Adrenal gland (tissue), 19 donors: ENCODE measurements at places on chromosomes 7 and 10. TPM values are rescaled to one million over a fixed set of nuclear protein-coding genes. Genes with fewer than 3 reads are reported as not detected.

RADIL gene
- 3.0 TPM for total RNA-seq

- no peaks in the 10 kb centered on the region for H3K36me3 ChIP-seq
- H3K27me3 ChIP-seq: no peaks in the 10 kb centered on the region
- H3K4me3 ChIP-seq: no peak overlapping the region
- no peaks in the 10 kb centered on the region for H3K4me1 ChIP-seq
- no peak for DNase-seq
Observed at GRCh38 chr7:17029150-17029549, 147.4 kb upstream of the AGR3 start.

DNA sequence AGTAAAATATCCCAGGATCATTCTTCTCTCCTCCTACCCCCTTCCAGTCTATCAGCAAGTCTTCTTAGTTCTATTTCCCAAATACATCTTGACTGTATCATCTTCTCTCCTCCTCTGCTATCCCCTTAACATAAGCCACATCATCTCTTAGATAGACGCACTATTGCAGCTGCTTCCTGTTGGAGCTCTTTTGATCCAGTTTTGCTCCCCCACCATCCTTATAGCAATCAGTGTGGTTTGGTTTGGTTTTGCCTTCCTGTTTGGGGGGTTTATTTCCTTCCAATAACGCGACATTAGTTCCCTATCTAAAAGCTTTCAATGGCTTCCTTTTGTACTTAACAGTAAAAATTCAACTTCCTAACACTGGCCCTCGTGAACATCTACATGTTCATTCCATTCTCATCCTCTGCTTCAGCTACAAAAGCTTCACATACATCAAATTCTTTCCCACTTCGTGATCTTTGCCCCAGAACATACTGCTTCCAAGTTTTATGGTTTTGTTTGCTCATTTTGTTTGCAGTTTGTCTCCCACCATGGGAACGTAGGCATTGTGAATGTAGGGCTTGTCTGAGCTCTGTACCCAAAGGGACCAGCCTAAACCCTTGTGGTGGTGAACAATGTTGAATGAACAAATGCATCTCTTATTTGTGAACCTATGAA, 33.7 kb upstream of the PLXDC2 start:
- H3K4me3 ChIP-seq: no peak overlapping the region
- no peaks in the 10 kb centered on the region for H3K4me1 ChIP-seq
- no peak for DNase-seq
- no peak overlapping the region for H3K27ac ChIP-seq
- no peaks in the 10 kb centered on the region for H3K36me3 ChIP-seq

GRCh38 chr7:4835398-4836205, 26.2 kb downstream of the PAPOLB start:
- H3K4me1 ChIP-seq: no peaks in the 10 kb centered on the region
- no peaks in the 10 kb centered on the region for H3K36me3 ChIP-seq

ZNF727 gene
- total RNA-seq: 1.5 TPM

DNA sequence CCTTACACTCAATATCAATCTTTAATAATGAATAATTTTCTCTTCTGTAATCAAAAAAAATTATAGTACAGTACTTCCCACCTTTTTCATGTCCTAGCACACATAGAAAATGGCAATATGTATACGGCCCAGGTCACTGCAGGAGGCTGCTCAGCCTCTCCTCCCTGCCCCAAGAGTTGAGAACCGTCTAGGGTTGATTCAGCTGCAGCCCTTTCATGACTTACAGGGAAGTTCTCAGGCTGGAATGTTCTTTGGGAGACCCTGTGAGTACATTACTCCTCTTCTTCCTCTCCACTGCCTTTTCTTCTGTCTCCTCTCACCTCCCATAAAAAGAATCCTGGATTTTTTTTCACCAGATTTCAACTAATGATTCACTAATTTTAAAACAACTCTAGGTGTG, 180.0 kb downstream of the HDAC9 start:
- no peak overlapping the region for H3K4me3 ChIP-seq
- no peak for DNase-seq
- H3K27ac ChIP-seq: no peak overlapping the region
- no peaks in the 10 kb centered on the region for H3K27me3 ChIP-seq

- peaks cover 26% of the 10 kb centered on the region for H3K4me1 ChIP-seq
- peak overlapping the region; percentile 94 for H3K27ac ChIP-seq
- H3K36me3 ChIP-seq: no peaks in the 10 kb centered on the region
- DNase-seq: peak; percentile 75
Observed at GRCh38 chr7:106111655-106112117, 426 bp downstream of the SYPL1 start.

FLNC gene
- 7.3 TPM for total RNA-seq

CFTR gene
- 0.22 TPM for total RNA-seq
